ENCODE measurements at places on chromosomes 16 and 17.

DNA sequence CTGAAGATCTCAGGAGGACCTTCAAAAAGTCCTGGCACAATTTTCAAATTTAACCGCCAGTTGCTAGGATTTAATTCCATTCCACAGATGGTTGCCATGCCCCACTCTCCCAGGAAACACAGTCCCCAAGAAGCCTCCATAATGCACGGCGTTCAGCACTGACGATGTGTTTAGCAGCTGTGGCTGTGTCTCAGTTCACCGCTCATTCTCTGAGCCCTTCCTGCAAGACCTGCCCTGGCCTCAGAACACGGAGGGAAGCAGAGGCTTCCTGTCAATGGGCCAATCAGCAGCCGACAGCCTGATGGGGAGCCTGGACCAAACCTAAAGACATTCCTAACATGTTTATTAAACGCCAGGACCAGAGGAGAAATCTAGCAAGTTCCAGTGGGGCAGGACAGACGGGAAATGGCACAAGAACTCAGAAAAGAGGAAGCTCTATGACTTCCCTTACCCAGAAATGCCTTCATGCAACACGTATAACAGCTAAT lies 4.9 kb downstream of the MYLK3 start:
- no peak for DNase-seq

DNA sequence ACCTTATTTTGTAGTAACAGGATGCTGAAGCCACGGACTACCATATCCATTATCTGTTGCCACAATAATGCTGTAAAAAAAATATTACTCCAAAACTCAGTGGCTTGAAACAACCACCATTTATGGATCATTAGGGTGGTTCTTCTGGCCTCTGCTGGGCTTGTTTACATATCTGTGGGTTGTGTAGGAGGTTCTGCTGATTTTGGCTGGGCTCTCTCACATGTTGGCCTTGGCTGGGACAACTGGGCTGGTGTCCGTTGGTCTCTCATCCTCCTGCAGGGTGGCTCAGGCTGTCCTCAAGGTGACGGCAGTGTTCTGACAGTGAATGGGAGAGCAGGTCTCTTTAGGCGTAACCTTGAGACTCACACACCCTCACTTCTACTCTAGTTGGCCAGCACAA lies 76.0 kb downstream of the GPR139 start:
- no peak for DNase-seq

- no peak for DNase-seq
Observed at GRCh38 chr16:27083861-27084261, 17.1 kb downstream of the C16orf82 start.

GRCh38 chr17:76199469-76199868 lies 40.8 kb downstream of the RNF157 start:
- DNase-seq = no peak

DNA sequence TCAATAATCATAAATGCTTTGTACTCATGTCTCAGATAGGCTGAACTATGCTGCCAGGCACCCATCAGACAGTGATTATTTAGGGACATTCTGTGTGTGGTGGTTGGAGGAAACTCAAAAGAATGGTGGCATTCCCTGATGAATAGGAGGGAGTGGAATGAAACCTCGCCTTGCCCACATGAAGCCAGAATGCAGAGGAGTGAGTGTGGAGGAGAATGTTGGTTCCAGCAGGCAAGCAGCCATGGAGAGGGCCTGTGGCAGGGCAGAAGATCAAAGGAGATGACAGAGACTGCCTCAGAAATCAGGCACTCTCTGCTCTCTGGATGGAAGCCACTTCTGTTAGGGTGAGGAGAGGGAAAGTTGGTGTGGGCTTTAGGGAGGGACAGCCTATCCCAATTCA lies 22.5 kb downstream of the KCTD19 start:
- no peak for DNase-seq

DNA sequence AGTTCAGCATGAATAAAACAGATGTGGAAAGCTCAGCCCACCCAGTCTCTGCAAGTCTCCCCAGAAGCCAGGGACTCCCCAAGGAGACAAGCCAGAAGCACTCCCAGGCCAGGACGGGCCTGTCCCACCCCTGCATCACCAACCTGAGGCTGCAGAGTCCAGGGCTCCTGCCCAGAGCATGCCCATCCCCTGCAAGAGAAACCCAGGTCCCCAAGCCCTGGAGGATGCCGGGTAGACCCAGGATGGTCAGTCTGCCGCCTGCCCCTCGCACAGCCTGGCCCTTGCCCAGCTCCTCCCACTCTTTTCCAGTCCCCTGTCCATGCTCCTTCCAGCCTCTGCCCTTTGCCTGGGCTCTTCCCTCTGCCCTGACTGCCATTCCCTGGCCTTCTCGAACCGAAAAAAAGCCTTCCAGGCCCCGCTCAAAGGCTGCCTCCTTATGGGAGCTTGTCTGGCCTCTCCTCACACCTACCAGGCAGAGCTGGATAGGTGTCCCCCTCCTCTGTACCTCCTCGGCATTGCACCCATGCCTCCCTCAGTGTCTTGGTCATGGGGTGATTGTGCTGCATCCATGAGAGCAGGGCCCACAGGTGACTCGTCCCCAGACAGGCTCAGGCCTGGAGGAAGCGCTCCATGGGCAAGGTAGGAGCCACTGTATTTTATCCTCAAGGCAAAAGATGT lies 44.8 kb downstream of the BEAN1 start:
- DNase-seq = no peak

DNA sequence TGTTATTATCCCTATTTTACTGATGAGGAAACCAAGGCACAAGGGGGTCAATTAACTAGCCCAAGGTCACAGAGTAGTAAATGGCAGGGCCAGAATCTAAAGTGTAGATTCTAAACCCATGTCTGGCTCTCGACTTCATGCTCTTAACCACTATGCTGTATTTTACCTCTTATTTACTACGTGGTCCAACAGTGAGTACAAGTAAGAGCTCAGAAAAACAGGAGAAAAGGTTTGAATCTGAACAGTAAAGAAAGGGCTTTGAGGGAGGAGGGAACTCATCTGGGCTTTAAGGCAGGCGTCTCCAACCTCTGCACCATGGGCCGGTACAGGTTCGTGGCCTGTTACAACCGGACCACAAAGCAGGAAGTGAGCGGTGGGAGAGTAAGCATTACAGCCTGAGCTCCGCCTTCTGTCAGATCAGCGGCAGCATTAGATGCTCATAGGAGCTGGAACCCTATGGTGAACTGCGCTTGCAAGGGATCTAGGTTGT lies 62.9 kb downstream of the SMURF2 start:
- DNase-seq = no peak

DNA sequence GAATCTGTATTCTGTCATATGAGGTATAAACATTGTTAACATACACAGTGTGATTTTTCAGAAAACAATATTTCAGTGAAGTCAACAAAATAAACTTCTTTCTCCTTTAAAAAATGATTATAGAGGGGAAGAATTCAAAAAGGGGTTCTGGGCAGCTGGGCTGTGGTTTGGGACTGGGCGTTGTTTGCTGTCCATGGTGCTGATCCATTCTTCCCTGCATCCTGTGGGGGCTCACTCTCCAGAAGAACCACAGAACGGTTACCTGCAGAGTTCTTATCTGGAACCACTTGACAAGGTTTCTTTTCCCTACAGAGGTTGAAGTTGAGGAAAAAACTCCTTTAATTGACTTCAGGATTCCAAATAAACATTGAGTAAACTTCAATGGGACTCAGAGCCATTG lies 1091.0 kb downstream of the CDH8 start:
- DNase-seq = no peak

DNA sequence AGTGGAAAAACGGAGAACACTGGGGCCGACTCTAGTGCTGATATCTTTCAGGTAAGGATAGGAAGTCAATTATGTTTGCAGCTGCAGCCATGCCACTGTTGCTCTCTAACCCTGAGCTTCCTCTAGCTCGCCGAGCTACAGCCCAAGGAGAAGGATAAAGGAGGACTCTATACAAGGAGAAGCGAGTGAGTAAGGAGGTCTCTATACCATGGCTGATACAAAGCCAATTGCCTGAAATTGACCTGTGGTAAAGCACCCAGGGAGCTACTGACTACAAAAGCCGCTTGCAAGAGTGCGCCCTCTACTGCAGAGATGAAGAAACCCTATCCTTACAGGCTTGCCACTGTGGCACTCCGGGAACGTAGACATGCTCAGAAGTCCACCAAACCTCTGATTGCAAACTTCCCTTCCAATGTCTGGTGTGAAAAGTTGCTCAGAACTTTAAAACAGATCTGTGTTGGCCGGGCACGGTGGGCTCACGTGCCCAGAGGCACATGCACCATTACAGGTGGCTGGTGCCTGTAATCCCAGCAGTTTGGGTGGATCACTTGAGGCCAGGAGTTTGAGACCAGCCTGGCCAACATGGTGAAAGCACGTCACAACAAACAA lies 10.8 kb upstream of the SLC46A1 start:
- DNase-seq = peak; percentile 57

DNA sequence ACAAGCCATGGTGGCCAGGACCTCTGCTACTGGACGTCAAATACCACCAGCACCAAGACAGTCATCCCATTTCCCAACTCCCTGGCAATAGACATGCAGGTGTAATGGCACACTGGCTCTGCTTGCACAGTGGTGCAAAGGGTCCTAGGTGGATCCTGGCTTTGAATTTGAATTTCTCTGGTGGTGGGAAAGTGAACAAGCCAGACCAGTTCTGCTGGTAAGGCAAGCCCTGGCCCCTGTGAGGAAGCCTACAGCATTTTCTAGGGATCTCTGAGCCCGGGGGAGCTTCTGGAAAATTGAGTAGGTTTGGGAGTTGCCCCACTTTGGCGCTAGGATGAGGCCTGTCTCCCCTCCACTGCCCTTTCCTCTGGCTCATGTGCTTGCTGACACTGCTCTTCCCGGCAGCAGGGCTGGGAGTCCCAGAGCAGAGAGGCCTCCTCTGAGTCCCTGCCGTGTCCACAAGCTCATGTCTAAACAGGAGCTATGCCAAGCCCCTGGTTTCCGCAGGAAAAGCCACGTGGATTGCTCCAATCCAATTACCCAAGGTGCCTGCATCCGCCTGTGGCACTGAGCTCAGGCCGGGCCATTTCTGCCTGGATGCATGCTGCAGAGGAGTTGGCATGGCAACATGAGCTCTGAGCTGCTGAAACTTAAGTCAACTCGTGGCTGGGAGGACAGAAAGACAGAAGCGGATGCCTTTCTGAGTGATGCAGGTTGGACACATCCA lies 67.0 kb downstream of the PRMT7 start:
- DNase-seq = no peak

- DNase-seq = no peak
Observed at GRCh38 chr17:3003296-3004149, 59.9 kb downstream of the OR1D5 start.

GRCh38 chr16:7025616-7026190 lies 306.9 kb upstream of the RBFOX1 start:
- peak; percentile 75 for DNase-seq

- peak; percentile 69 for DNase-seq
Observed at GRCh38 chr16:88782454-88783390, 2.3 kb downstream of the PIEZO1 start.

DNA sequence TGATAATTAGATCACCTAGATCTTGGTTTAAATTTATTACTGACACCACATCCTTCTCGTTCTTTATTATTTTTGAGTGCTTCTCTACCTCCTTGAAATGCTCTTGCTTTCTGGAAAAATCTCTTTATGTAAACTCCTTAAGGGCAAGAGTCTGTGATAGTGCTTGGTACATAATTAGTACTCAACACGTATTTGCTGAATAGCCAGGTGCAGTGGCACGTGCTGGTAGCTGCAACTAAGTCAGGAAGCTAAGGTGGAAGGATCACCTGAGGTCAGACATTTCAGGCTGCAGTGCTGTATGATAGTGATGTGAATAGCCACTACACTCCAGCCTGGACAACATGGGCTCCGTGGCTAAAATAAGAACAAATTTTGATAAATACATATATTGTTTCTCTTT lies 63.0 kb downstream of the PPM1E start:
- DNase-seq = no peak

GRCh38 chr17:61280338-61280737 lies 119.3 kb upstream of the TBX2 start:
- no peak for DNase-seq

All from head of caudate nucleus (tissue), 42 donors.